ENCODE measurements at places on chromosomes 1 and 21. TPM values are rescaled to one million over a fixed set of nuclear protein-coding genes. Genes with fewer than 3 reads are reported as not detected.

- DNase-seq = peak; percentile 48
These were observed 21.3 kb upstream of the PGBD2 start for GRCh38 chr1:248884632-248885295.

- no peak for DNase-seq
These were observed 211.9 kb upstream of the EDN2 start for GRCh38 chr1:41696381-41696780.

- DNase-seq = peak; percentile 69
These were observed 7.3 kb upstream of the GNL2 start for GRCh38 chr1:37602750-37603694.

GRCh38 chr1:101081496-101082488, 56.2 kb upstream of the DPH5 start:
- no peak for DNase-seq

DNA sequence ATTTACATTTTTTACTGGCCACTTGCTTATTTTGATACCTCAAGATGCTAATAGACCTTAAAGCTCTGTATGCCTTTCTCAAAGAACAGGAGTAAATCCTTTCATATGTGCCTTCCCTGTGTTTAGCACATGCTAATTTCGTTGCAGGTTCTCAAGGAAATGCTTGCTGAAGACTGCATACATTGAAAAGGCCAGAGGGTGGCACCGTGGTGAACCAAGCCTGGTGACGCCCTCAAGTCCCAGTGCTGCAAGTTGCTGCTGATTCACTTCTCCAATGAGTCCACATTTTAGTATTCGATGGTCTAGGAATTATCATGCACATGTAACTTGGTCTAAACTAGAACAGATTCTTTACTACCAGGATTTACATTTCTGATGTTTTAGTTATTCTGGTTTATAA, 94.1 kb downstream of the CLDN17 start:
- no peak for DNase-seq

- peak; percentile 3 for DNase-seq
These were observed 25.1 kb upstream of the CLIC4 start for GRCh38 chr1:24720152-24720551.

DNA sequence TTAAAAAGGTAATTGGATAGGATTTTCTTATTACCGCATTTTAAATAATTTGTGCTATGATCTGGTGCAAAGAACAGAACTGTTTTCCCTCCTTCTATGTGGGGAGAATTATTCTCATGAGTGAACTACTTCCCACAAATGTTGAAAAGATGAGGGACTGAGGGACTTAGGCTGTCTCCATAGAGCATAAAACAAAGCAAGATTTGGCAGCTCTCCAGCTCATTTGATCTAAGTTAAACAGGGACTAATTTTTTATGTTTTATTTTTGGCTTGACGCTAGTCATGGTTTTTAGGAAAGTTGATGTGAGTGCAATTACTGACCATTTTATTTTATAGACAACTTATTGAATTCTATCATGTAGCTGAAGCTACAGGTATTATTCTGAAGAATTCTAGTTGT, 362.3 kb downstream of the HLX start:
- no peak for DNase-seq

DNA sequence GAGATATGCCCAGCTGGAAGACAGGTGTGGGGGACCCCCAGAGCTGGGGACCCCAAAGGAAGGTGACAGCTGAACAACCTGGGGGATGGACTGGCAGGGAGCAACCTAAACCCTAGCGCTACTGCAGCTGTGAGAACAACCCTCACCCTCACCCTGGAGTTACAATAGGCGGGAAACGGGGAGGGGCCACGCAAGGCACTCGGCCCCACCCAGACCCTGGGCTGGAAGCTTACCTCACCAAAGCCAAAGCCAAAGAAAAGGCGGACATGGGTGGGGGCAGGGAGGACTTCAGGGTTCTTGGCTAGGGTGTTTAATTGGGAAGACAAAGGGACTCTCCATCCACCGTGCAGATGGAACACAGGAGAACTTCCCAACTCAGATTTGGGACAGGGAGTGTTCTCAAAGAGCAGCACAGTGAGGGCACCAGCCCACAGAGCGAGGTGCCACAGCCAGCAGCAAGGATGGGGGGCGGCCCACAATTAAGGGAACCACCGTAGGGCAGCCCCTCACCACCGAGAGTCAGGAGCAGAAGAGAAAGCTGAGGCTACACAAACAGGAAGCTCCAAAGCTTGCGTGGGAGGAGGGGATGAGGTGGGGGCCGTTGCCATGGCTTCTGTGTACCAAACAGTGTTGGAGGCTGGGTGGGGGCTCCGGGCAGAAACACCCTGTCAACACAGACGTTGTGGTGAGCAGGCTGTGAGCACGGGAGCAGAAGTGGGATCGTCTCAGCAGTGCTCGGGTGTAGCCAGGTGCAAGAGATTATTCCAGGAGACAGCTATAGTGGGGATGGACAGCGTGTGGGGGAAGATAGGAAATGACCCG, 1.9 kb downstream of the TAGLN2 start:
- peak; percentile 84 for DNase-seq

- DNase-seq = no peak
These were observed 29.2 kb downstream of the IPP start for GRCh38 chr1:45721207-45721606.

DNA sequence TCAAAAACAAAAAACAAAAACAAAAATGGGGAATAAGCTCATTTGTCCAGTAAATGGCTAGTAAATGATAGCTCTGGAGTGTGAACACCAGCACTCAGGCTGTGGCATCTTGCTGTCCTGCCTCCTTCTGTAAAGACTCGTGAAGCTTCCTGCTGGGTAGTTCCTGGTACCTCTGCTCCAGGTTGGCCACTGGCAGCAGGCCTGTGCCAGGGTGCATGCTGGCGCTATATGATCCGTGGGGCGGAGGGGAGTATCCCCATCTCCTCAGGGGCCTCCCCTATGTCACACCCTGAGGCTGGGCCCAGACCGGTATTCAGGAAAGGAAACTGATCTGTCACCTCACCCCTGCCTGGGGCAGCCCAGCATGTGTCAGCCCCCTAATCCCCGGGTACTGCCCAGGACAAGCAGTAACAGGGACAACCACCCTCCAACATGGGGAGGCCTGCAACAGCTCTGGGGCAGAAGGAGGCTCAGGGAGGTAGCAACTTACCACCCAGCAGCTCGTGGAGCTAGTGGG, 14.1 kb downstream of the ALPL start:
- DNase-seq = no peak

GRCh38 chr1:247824023-247824422, at the start of gene OR14A16:
OR14A16 (minus strand) TSS chr1:247824119; CDS start chr1:247815729, 8,390 bp downstream.
- DNase-seq = no peak

GRCh38 chr1:38940339-38941047, 1.1 kb downstream of the RHBDL2 start:
- DNase-seq = no peak

DNA sequence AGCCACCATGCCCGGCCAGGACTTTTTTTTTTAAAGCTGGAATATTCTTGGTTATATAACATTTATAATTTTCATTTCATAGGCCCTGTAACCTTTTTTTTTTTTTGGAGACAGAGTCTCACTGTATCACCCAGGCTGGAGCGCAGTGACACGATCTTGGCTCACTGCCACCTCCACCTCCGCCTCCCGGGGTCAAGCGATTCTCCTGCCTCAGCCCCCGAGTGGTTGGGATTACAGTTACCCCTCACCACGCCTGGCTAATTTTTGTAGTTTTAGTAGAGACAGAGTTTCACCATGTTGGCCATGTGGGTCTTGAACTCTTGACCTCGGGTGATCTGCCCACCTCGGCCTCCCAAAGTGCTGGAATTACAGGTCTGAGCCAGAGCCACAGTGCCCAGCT, 12.6 kb downstream of the ZYG11B start:
- DNase-seq = no peak

- DNase-seq = peak; percentile 51
These were observed 3.7 kb upstream of the KPNA6 start for GRCh38 chr1:32104127-32104526.

- DNase-seq = no peak
These were observed 6.2 kb downstream of the ZRANB2 start for GRCh38 chr1:71074681-71075080.

DNA sequence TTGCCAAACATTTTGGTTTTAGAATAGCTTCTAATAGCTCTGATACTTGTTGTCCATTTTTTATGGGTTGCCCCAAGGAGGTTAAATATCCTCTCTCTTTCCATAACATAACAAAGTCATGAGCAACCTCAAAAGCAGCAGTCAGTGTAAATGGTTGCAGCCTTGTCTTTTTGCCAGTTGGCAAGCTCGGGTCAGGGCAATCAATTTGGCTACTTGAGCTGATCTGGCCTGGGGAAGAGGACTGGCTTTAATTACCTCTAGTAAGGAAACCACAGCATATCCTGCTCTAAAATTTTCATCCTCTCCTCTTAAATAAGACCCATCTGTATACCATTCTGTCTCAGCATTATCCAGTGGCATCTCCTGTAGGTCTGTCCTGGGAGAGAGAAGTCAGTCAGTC, 21.2 kb upstream of the FMO4 start:
- DNase-seq = no peak

DNA sequence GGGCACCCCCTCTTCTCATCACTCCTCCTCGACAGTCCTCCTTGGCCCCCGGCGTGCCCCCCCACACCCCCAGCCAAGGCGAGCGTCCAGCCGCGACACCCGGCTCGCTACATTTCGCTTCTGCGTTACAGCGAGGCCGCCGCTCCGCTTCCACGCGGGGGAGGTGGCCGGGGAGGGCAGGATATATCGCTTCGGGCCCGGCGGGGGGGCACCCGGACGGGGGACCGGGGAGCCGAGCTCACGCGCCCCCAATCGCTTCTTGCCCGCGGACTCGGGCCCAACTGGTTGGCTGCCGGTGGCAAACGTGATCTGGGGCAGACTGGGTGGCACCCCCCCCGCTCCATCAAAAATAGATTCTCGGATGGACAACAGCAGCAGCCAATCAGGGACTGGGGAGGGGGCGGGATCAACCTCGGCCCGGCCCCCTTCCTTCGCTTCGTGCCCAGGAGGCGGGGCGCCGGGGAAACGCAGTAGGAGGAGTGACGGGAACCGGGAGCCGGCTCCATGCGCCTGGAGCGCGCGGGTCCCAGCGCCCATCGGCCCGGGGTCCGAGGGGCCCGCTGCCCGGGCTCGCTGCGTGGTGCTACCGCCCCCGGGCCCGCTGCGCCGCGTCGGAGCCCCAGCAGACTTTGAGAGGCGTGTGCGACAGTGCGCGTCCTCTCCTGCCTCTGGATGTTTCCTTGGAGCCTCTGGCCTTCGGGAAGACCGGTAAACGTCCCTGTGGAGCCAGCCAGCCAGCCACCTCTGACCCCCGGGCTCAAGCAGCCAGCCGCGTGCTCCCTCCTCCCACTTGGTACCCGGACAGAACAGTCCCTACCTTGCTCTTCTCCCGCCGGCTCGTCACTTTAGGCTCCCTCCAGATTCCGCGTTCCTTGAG, at the start of gene SLC41A1:
Gene SLC41A1, minus strand, starts transcription at position 321 of the 877 bp plus-strand sequence. CDS start 2,757 bp downstream, outside the sequence.
- peak; percentile 100 for DNase-seq

GRCh38 chr1:99003581-99004253, 944 bp downstream of the PLPPR5 start:
- DNase-seq = no peak

- DNase-seq = peak; percentile 84
These were observed 2.2 kb upstream of the IRF6 start for GRCh38 chr1:209808059-209808581.

- no peak for DNase-seq
These were observed at the start of gene MAB21L3 for GRCh38 chr1:116110567-116111523. MAB21L3 (plus strand) TSS chr1:116111399; CDS start chr1:116112616, 1,217 bp downstream.

- no peak for DNase-seq
These were observed 195.6 kb downstream of the FGGY start for GRCh38 chr1:59492500-59492899.

DNA sequence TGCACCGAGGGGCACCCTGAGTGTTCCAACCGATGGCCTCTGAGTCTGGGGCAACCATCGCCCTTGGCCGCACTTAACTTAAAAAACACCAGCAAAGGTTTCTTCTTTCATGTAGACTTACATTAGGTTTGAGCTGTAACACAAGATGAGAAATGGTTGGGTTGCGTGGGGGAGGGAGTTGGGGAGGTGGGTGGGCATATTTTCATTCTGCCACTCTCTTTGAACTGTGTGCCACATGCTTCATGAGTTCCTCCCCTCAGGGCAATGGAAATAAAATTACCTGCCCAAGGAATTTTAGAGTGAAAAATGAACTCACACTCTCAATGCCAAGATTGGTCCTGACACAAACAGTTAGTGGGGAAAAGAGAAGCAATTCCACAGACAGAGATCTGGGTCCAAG, 430.1 kb upstream of the USP24 start:
- no peak for DNase-seq

DNA sequence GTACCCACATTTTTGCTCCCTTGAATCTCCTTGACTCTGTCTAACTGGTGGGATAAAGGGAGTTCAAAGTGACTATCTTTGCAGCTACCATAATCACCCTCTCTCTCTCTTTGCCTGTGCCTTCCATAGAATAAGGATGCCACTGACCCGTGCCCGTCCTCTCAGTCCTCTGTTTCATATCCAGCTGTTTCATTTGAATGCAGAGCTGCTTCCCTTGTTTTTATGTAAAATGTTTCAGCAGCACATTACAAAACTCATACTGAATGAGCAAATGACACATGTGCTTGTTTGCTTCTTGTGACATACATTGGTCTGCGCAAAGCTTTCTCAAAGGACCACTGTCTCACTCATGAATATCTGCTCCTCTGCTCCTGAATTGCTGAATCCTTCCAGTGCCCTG, 38.4 kb downstream of the CDC42 start:
- no peak for DNase-seq

The USH2A gene
- not detected for polyA plus RNA-seq

The CD53 gene
- polyA plus RNA-seq = 112 TPM

The CD1E gene
- polyA plus RNA-seq = not detected

The ADCY10 gene
- 0.11 TPM for polyA plus RNA-seq

The MR1 gene
- polyA plus RNA-seq = 11.9 TPM

The NPPB gene
- not detected for polyA plus RNA-seq

The DNAH14 gene
- polyA plus RNA-seq = 129 TPM

The CFHR2 gene
- polyA plus RNA-seq = not detected

The PTTG1IP gene
- polyA plus RNA-seq = 86.9 TPM

The FNDC5 gene
- polyA plus RNA-seq = 0.24 TPM

The RNF223 gene
- not detected for polyA plus RNA-seq

The NBPF6 gene
- 4.9 TPM for polyA plus RNA-seq

The BCL2L15 gene
- polyA plus RNA-seq = 0.32 TPM

The BEND5 gene
- polyA plus RNA-seq = not detected

The ZNF593OS gene
- polyA plus RNA-seq = not detected

The ZBTB18 gene
- polyA plus RNA-seq = 1.8 TPM

Data from K562 (cell line).